ENCODE measurements at places on chromosomes 7 and 10.

GRCh38 chr10:70891627-70892026, 3.3 kb upstream of the PCBD1 start:
- no peak for DNase-seq

DNA sequence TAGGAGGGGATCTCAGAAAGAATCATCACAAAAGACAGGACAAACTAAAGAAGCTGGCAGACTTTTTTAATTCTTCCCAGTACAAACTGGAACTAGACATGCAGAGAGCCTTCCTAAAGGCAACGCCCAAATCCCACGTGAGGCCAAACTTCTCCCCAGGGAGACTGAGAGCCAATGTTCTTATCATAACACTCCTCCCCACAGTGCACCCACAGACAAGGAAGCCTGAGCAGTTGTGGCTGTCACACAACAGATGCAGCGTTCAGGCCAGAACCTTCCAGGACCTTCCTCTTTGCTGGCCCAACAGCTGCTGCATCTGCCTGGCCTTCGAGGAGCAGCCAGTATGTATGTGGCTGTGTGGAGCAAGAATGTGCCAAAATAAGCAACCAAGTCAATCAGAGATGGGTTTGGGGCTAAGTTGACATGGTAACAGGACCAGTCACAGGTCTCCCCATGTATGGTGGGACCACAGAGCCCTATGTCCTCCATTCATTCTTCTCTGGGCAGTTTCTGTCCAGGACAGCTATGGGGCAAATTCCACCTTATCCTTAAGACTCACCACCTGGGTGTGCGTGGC, 34.9 kb downstream of the SRPK2 start:
- no peak for DNase-seq

GRCh38 chr7:100706672-100707311, 871 bp downstream of the POP7 start:
- DNase-seq, result no peak

GRCh38 chr10:69976795-69977546, 75.7 kb upstream of the MACROH2A2 start:
- DNase-seq, result no peak

GRCh38 chr7:121901026-121901425, 28.1 kb downstream of the PTPRZ1 start:
- DNase-seq, result no peak

DNA sequence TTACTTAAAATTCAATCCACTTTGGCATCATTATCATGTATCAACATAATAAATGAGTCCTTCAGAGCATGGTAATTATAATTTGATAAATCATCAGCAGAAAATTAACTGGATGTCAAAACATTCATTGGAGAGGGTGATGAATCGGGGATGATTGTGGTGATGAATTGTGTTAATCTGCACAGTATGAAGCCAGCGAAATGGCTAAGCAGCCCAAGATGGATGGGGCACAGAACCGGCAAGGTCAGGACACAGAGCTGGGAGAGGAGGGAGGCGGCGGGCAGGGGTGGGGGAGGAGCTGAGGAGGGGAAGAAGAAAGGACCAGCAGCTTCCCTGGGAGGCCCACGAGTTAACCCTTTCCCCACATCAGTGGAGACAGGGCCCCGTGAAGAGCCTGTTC, 536.1 kb downstream of the LRMDA start:
- no peak for DNase-seq
